Gastrocnemius medialis (tissue), 4 donors: ENCODE measurements at places on chromosomes 1 and 21. TPM values are rescaled to one million over a fixed set of nuclear protein-coding genes. Genes with fewer than 3 reads are reported as not detected.

Gene FMOD
- total RNA-seq, result 6.5 TPM

Gene LIN28A
- not detected for total RNA-seq

Gene PCP4
- total RNA-seq, result not detected

Gene TRAF3IP3
- 1.5 TPM for total RNA-seq
